Left ventricle myocardium superior (tissue), 1 donor: ENCODE measurements at places on chromosomes 1 and 21. TPM values are rescaled to one million over a fixed set of nuclear protein-coding genes. Genes with fewer than 3 reads are reported as not detected.

- peak; percentile 6 for DNase-seq
Measured at GRCh38 chr1:17553975-17554700, 14.6 kb downstream of the ARHGEF10L start.

Gene OR6N1
- total RNA-seq = not detected

Gene LCE3D
- total RNA-seq = not detected

DNA sequence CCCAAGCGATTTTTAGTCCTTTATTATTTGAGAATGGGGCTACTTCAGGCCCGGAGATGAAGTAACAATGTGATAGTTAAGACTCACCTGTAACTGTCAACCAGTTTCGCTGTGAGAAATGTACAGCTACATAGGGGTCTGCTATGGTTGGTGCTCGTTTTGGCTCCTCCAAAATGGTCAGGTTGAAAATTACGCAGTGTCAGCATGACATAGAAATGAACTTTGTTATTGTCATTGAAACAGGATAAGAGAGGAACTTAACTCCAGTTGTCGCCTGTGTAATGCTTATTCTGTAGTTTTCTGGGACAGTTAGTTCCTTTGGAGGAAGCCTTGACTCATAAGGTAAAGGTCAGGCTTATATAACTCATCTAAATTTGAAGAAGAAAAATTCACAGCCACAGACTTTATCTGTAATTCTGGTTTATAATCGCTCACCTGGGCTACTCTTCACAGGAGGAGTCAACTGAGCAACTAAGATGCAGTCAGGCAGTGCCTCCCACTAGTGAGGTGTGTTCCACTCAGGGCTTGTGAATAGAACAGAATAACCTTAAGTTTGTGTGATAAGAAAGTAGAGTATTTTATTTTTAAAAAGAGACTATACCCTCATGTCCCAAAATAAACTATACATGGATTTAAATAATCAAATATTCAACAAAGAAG is 130.9 kb downstream of the CD247 start:
- no peak for DNase-seq

GRCh38 chr1:182791281-182792179 is 2.0 kb downstream of the NPL start:
- no peak for DNase-seq
